ENCODE measurements at places on chromosomes 12 and 14.
A peak's percentile ranks its signal among the peaks of the same experiment; 100 is the strongest.

DNA sequence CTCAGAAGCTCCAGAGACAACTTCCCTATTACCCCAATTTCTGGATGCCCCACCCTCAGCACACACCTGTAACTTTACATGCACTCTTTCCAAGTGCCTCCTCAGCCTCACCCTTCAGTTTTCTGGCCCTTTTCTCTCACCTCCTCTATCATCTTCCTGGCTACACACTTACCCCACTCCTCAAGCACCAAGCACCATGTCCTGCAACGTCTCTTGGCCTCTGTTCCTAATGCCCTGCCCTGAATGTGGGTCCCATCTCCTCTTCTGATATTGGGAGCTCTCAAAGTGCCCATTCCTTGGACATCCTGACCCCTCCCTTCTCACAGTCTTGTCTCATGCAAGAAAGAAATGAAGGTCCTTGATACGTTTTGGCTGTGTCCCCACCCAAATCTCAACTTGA, 1.2 kb downstream of the KRT72 start:
- no peak for DNase-seq

DNA sequence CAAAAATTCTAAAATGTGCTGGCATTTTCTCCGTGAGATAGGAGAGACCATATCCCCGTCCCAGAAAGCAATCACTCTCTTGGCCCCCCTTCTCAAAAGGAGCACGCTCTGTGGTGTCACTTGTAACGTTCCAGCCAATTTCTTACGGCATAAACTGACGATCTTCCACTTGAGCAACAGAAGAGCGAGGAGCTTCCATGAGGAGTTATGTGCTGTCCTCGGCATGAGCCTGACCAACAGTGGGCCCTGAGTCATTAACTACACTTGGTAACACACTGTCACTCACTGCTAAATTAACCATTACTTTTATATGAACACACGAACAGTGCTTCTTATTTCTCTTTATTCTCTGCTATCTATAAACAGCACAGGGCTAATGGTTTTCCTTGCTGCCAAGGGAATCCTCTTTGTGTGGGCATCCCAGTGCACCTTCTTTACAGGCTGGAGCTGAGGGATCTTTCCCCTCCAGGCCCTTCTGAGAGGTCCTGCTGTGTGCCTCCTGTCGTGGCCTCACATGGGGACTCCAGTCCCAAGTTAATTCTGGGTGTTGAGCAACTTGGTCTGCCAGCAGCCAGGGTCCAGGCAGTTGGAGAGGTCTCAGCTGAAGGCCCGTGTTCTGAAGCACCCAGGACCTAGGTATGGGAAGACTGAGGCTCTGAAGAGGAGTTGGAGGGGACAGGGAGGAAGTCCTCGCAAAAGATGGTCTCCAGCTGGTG, 9.4 kb downstream of the SLC6A13 start:
- no peak for DNase-seq

GRCh38 chr14:27026097-27026496, 428.3 kb upstream of the NOVA1 start:
- DNase-seq, result no peak

DNA sequence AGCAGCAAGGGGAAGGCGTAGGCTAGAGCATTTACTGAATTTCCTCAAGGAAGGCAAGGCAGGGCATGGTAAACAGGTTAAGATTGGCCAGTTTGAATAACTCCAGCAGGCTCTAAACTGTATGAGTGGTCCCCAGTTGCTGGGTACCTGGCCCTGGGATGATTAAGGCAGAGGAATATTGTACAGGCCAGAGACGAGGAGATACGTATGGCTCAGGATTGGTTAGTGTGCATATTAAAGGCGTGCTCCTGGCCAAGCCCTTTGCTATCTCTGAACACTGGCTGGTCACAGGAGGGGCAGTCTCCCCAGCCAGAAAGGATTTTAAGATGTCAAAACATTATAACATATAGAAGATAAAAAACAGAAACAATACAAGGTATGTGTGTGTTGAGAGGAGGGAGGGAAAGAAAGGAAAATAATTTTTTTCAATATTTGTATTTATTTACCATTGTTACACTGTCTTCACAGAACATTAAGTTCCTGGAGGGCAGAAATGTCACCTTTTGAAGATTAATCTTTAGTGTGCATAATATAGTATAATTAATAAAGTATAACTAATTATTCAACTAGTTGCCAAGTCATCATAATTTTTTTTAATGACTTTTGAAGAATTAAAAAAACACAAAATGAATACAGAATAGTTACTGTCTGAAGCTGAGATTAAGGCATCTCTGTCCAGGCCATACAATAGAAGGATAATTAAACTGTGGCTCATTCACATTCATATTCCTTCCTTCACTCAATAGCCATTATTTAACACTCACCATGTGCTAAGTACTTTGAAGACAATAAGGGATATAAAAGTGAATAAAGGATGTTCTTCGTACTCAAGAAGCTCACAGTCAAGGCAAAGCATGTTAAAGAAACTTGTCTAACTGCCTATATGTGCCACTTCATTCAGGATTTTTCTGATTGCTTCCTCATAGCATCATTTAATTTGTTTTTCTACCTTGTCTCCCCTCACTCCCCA, 41.9 kb downstream of the DCP1B start:
- DNase-seq, result peak; percentile 13

- no peak for DNase-seq
These were observed 3.2 kb downstream of the PPP1R1A start for GRCh38 chr12:54585243-54585642.

- no peak for DNase-seq
These were observed 332.5 kb downstream of the NPAS3 start for GRCh38 chr14:33271216-33271615.

Measured in suppressor macrophage treated with lipopolysaccharide for 1 hour (primary cell).